ENCODE measurements at places on chromosomes 4 and X.

- DNase-seq = no peak
Measured at GRCh38 chrX:31272472-31272775, 200.6 kb upstream of the FTHL17 start.

DNA sequence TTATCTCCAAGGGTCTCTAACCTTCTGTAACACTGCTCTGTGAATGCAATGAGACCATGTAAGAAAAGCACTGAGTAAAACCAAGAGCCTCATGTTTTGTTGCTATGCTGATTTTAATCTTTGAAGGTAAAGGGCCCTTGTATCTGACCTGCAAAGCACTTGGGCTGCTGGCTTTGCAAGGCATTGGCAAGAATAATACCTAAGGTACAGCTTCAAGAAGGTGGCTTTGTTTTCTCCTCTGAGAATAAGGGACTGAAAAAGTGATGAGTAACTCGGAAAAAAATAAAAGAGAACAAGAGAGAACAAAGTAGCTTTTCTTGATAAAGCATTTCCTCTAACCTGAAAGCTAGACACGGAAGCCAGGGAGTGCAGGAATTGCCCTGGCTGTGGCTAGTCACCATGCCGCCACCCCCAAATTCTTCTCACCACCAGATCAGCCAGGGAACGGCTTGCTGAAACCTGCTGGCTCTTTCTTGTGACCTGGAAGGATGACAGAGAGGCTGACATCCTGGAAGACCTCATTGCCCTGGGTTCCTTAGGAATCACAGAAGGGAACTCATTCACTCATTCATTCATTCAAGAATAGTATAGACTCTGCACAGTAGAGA, 41.8 kb upstream of the HS3ST1 start:
- no peak for DNase-seq

- DNase-seq = no peak
Measured at GRCh38 chrX:392575-392846, 5.8 kb upstream of the PPP2R3B start.

DNA sequence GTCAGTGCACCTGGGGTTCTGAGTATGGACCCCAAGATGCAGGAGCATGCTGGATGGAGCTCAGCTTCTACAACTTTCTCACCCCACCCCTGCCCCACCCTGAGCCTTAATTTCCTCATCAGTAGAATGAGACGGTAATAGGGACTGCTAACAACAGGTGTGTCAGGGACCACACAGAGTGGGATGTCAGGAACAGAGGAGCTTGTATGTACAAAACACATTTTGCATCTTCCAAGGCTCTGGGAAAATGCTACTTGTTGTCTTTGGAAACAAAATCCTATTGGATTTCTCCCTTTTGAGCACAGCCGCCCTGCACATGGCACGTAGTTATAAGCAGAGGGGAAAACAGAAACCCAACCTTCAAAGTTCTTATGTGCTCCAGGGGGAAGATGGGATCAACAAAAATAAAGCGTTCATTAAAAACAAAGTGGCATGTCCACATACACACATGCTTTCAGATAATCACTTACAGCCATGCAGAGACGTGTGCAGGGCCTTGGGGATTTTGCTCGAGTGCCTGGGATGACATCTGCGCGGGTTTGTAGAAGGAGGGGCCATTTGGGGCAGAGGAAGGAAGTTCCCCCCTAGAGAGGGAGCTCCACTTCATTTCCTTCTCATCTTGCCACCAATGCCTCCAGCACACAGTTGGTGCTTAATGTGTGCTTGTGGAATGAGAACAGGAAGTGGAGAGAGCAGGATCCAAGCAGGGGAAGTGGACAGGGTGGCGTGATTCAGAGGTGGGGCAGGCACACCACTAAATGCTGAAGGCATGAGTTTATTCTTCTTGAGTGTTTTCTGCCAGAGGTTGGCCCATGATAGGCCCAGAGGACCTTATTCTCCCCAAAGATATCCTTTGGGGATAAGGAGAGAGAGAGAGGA, 138.9 kb downstream of the SMIM20 start:
- DNase-seq = peak; percentile 44

DNA sequence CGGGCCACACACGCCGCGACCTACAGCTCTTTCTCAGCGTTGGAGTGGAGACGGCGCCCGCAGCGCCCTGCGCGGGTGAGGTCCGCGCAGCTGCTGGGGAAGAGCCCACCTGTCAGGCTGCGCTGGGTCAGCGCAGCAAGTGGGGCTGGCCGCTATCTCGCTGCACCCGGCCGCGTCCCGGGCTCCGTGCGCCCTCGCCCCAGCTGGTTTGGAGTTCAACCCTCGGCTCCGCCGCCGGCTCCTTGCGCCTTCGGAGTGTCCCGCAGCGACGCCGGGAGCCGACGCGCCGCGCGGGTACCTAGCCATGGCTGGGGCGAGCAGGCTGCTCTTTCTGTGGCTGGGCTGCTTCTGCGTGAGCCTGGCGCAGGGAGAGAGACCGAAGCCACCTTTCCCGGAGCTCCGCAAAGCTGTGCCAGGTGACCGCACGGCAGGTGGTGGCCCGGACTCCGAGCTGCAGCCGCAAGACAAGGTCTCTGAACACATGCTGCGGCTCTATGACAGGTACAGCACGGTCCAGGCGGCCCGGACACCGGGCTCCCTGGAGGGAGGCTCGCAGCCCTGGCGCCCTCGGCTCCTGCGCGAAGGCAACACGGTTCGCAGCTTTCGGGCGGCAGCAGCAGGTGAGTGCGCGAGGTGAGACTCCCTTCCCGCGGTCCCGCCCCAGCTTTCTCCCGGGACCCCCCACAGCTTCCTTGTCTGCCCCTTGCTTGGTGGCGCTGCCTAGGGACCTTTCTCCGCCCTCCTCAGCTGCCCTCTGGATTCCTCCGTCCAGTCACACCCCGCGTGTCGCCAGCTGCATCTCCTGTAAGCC, 678 bp downstream of the BMP3 start:
- peak; percentile 73 for DNase-seq

- DNase-seq = no peak
Measured at GRCh38 chr4:116599859-116600258, 485.5 kb downstream of the TRAM1L1 start.

GRCh38 chr4:2298532-2298991, 36.7 kb upstream of the MXD4 start:
- DNase-seq = no peak

GRCh38 chrX:97524997-97525396, 641.3 kb downstream of the RPA4 start:
- DNase-seq = no peak

DNA sequence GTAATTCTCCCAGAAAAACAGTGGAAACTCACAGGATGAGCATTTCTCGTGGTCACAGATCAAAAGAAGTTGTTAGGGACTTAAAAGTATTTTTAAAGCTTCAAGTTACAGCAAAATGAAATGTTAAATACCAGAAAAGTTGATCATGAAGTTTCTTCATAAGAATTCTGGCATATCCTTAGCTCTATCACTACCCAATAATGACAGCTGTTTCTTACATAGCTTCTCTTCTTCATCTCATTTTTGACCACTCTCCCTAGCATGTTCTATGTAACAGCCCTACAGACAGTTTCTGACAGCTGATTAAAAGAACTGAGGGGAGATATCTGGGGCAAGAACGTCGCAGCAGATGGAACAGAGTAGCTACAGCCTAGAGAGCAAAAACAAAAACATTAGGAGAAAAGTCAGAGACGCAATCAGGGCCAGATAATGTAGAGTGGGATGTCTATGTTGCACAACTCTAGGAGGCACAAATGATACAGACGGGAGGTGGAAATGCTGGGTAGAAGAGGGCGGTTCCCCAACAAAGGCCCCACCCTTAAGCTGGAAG, 108.7 kb downstream of the CORIN start:
- no peak for DNase-seq

DNA sequence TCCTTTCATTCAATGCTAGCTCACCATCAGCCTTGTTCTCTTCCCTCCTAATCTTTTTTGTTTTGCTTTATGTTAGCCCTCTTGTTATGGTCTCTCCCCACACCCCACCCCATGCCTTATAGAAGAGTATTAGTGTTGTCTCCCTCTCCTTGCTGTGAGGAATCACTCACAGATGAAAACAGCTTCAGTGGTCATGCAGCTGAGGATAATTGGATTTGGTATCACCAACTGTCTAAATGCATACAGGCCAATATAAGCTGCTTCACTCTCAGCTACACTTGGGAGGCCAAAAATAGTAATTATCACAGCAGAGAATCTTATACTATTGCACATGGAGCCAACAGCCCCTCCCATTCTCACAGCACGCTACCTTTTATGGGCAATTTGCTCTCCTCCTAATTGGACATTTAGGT, 494.6 kb upstream of the FAM241A start:
- DNase-seq = peak; percentile 54

DNA sequence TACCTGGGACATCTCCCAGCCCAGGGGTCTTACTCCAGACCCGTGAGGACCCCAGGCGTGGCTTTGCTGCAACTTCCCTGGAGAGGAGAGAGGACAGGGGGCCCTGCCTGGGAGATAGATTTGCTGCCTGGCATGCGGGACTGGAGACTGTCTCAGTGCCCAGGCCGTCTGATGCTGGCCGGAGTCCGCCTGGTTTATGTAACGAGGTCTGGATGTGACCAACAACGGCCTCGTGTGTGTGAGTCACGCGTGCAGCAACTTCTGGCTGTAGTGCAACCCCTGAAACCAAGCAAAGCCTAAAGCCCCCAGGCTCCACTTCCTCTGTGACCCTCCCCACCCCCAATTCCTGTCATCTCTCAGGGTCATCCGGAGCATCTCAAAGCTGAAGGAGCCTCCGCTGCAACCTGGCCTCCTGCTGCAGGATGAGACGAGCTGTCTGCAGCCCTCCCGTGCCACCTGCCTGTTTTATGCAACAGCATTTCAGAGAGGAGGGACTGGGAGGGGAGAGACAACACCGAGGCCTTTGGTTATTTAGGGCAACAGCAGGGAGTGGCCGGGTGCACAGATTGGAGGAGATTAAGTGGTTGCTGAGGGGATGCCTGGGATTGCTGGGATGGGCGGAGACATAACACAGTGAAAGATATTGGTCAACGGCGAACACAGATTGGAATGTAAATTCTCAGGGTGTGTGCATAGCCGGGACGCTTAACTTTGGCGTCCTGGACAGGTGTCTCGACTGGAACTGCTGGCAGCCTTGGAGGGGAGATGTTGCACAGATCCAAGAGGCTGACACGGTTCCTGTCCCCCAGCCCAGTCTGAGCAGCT, 16.0 kb downstream of the XG start:
- DNase-seq = peak; percentile 51

DNA sequence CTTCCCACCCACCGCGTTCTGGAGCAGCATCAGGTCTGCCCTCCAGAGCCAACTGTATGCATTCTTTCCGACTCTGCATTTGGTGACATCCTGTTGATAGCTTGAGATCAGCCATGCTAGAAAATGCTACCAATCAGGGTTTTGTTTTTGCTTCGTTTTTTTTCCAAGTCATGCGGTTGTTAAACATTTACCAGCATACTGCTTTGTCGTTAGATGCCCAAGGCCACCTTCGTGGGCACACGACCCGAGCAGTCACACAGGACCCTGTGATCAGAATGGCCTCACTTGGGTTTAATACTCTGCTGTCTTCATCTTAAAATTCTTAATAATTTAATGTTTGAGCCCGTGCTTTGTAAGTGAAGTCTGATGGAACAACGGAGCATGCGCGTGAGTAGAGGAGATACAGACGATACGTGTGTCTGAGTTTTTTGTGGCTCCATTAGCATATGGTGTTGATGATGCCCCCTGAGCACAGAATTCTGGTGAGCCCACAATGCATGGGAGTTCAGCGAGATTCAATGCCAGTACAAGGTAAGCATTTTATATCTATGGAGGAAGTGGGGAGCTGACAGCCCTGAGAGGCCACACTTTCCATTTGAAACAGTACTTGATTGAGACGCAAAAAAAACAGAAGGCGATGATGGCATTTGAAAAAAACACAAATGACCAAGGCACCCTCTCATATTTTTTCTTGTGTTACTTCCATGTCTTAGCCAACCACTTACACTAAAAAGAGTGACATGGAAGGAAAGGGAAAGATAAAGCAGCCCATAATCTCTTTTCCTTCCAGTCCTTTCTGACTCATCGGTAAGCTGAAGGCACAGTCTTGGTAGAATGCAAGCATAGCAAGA, 323.6 kb downstream of the BCOR start:
- DNase-seq = no peak

DNA sequence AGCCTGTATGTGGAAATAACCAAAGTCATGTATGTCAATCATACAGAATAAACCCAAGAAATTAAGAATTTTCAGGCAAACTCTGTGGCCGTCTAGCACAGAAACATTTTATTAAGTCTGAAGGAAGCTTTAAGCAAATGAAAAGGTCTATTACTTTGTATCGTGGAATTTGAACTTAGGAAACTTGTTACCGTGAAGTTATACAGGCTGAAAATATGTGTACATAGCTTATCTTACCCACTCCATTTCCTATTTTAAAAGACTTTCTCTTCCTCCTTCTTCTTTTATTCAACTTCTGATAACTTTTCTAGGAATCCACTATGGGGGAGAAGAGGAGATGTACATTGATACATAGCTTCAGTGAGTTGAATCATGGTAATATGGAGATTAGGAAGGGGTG, 108.3 kb downstream of the AGTR2 start:
- no peak for DNase-seq

GRCh38 chrX:155054255-155054654, 16.7 kb downstream of the CMC4 start:
- DNase-seq = no peak

GRCh38 chrX:44651358-44651757, 108.7 kb upstream of the FUNDC1 start:
- DNase-seq = peak; percentile 12

DNA sequence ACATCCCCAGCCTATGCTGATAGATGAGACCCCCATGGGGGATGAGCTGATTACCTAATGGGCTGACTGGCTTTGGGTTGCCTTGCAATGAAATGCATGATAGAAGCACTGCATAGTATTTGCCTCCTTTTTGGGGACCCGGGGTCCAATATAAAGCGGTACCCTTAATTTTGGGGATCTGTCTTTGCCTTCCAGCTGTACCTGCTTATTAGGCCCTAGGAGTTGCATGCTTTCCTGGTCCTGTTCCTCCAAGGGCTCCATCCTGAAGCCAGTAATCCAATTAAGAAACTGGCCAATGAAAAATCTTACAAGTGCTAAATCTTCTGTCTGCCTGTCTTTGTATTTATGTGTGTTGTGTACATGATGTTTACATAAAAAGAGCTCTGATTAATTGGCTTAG, 791.6 kb downstream of the TRIML1 start:
- peak; percentile 37 for DNase-seq

DNA sequence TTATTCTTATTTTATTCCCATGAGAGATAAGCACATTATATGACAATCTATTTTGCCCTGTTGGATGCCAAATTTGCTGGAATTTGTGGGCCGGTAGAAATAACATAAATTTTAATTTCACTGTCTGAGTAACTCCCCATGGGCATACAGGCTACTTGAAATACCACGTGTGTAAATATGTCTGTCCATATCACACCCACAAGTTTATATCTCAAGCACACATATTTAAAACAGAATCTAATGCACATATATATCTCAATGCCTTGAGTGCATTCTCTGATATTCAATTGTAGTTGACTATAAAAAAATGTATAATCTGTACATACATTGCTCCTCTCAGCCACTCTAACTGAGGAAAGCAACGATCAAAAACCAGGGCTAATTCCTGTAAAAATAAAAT, 51.2 kb downstream of the PPARGC1A start:
- no peak for DNase-seq

GRCh38 chr4:83599183-83599582, 63.3 kb downstream of the GPAT3 start:
- no peak for DNase-seq

GRCh38 chr4:147696866-147697265, 12.9 kb upstream of the PRMT9 start:
- DNase-seq = no peak

- DNase-seq = no peak
Measured at GRCh38 chr4:148215202-148215601, 227.0 kb downstream of the NR3C2 start.

All from eye (tissue), 1 donor.